Activated CD4-positive, alpha-beta T cell treated with anti-CD3 and anti-CD28 coated beads for 4 hours (primary cell): ENCODE measurements at places on chromosomes 6 and 20.
A peak's percentile ranks its signal among the peaks of the same experiment; 100 is the strongest.

DNA sequence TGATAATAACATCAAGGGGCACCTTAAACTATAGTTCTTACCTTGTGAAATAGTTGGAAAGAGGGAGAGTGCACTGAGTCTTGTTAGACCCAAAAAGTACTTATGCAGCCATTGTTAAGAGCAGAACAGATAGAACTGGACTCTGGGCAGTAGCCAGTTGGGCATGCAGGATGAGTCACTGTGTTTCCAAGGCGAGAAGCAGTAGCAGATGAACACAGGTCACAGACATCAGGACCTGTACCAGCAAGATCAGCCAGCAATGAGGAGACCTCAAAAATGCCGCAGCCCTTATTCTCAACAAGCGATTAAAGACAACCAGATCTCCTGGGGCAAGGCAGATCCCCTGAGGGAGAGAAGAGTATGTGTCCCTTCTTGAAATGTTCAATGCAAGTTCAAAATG, 79.0 kb downstream of the SAMD3 start:
- DNase-seq: no peak

- DNase-seq: no peak
Measured at GRCh38 chr6:78340755-78341154, 526.6 kb upstream of the IRAK1BP1 start.

GRCh38 chr6:9540534-9541126, 874.2 kb downstream of the TFAP2A start:
- no peak for DNase-seq

DNA sequence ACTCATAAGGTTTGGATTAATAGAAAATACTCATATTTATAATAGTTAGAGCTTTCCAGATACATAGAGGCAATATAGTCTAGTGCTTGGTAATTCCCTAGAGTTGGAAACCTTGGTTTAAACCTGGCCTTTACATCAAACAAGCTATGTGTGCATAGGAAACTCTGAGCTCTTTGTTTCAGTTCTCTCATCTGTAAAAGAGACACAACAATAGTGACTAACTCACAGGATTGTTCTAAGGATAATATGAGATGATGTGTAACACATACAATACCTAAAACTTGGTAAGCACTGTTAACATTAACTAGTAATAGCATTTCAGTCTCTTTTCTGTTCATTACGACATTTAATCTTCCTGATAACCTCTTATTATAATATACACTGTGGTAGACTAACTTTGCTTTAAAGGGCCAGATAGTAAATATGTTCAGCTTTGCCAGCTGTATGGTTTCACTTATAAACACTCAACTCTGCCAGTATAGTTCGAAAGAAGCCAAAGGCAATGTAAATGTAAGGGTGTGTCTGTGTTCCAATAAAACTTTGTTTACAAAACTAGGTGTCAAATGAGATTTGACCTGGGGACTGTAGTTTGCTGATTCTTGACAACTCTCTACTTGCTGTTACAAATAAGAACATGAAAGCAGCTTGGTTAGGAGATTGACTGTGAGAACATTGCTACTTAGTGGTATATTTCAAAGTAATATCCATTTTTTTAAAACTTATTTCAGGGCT, 370.6 kb upstream of the FLRT3 start:
- DNase-seq: no peak

- DNase-seq: no peak
Measured at GRCh38 chr6:13515912-13516311, 28.5 kb upstream of the GFOD1 start.

DNA sequence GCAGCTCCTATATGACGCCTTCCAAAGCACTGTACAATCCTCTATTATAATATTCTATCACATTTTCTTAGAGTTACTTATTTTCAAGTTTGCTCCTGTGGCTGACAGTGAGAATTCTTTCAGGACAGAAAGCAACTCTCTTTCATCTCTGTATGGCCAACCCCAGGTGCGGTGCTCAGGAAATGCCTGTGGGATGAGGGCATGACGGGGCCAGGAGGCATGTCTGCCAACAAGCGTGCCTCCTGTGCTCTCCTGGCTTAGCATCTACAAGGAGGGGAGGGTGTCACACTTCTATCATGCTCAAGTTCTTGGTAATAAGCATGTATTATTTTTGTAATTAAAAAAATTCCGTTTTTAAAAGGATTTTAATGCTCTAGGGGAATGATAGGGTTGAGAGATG, 11.4 kb downstream of the MRPL14 start:
- DNase-seq: no peak

DNA sequence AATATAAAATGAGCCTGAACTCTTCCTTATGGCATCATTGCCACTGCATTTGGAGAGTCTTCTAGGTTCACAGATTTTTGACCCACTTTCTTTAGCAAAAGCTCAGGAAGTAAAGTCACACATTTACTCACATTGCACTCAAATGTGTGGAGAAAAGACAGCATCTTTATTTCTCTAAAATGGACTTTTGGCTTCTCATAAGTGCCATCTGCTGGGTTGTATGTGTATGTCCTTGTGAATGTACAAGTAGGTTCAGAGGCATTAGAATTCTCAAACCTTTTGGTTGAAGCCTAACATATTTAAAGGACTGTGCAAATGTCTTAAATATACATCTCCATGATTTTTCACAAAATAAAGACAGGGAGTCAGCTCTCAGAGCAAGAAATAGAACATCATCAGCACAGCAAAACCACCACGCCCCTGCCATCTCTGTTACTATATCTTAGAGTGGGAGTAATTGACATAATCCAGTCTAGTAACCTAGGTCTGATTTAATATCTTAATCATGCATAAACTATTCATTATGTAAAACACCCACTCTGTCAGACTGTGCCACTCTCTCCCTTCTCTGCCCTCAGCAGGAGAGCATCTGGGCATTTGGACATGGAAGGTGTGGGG, 42.2 kb upstream of the SPTLC3 start:
- no peak for DNase-seq

DNA sequence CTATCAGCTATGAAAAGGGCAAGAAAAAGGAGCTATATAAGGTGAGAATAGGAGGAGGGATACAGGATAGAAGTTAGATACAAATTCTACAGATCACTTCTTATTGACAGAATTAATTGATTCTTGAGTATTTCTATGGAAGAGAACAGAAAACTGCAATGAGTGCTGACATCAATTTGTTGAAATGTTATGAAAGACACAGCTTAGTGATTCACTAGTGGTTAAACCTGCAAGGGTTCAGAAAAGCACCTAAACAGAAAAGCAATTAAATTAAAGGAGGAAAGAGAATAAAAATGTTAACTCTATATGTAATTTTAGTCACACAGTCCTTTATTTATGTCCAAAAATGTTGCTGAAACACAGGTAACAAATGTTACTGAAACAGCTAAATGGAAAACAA, 254.4 kb upstream of the RUNX2 start:
- DNase-seq: no peak

DNA sequence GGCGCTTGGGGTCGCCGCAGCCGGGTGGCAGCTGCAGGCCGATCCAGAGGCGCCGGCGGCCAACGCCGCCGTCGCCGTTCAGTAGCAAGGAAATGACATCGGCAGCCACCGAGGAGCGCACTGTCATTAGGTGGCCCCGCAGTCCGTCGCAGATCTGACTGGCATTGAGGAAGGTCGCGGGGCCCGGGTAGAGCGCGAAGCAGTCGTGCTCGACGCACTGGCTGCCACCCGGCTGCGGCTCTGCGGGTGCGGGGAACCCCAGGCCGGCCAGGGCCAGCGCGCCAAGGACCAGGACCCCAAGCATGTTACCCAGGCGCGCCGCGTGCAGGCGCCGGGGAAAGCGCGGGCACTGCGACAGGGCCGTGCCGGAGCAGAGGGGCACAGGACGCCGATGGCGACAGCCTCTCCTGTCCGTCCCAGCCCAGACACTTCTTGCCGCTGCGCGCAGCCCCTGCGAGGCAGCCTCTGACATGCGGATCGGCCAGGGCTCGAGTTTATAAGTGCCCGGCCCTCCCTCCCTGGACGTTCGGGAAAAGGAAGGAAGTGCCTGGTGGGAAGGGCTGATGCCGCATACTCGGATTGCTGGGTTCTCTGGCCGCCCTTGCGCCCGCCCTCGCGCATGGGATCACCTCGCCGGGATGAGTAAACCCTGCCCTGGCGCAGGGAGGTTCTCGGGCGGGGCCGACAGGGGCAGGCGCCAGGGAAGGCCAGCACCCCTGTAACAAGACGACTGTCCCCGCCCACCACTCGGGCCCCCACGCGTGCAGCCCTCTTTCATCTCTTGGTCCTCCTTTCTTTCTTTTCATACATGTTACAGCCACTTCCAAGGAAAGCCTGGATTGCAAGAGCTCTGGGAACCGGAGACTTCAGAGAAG, at the start of gene THBD:
Gene THBD (minus strand): TSS at position 472 of the 875 bp plus-strand sequence. CDS start 168 bp downstream, at position 304.
- no peak for DNase-seq

GRCh38 chr20:50297498-50298376, 107.1 kb downstream of the CEBPB start:
- no peak for DNase-seq

DNA sequence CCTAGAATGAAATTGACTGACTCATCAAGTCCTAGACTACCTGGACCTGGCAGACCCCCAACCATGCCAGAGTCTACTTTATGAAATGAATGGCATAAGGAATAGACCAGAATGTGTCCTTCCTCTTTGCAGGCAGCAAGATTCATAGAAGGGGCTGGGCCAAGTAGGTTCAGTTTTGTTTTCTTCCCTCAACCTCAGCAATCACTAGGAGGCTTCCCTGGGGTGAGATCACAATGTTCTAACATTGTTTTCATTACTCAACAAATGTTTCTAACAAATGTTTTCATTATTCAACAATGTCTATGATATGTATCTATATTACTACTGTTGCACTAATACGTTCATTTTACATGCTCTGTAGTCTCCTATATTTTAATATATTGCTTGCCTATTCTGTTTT, 8.4 kb upstream of the FAM162B start:
- DNase-seq: no peak

DNA sequence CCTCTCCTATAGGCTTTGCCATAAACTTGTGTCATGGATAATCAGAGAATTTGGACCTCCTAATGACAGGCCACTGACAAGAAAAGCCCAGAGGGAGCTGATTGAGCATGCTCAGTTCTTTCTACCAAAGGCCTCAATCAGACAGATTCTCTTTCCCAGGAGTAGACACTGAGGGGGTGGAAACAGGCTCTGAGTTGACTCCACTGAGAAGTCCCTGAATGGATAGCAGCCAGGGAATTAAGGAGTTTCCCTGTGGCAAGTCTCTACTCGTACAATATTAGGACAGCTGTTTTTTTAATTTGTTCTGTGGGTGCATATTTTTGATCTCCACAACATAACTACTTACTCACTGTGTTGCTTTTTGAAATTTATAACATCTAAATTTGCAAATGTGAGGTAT, 63.3 kb downstream of the SLC16A10 start:
- DNase-seq: no peak

DNA sequence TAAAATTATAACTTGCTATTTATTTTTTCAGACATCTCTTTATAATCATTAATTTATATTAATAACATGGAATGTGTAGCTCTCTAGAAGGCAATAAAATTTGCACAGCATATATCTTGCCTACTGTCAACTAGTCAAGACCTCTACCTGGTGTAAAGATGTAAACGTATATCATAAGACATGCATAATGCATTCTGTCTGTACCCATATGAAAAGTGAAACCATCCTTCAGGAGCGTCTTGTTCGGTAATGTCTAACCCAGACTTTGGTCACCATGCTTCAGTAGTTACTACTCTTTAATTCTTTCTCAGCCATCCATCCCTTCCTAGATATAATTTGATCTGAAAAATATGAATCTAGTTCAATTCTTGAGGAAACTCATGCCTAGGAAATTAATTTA, 21.0 kb downstream of the CEP43 start:
- DNase-seq: no peak

DNA sequence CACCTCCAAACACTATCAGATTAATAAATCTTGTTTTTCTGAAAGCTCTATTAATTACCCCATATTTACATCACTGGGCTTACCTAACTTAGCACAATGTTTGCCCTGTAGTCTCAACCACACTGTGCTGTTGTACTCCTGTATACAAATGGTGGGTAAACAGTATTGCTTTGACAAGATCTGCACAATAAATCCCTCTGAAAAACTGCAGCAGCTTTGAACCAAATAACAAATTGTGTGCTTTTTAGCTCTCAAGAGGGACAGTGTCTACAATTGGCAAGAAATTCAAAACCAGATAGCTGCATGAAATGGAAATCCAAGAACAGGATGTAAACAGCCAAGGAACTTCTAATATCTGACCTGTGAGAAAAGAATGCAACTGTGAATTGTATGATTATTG, 10.4 kb downstream of the KIF6 start:
- DNase-seq: no peak

GRCh38 chr20:17431621-17432364, 99.4 kb downstream of the BFSP1 start:
- DNase-seq: peak; percentile 22

- no peak for DNase-seq
Measured at GRCh38 chr6:15255481-15255880, 9.6 kb downstream of the JARID2 start.

DNA sequence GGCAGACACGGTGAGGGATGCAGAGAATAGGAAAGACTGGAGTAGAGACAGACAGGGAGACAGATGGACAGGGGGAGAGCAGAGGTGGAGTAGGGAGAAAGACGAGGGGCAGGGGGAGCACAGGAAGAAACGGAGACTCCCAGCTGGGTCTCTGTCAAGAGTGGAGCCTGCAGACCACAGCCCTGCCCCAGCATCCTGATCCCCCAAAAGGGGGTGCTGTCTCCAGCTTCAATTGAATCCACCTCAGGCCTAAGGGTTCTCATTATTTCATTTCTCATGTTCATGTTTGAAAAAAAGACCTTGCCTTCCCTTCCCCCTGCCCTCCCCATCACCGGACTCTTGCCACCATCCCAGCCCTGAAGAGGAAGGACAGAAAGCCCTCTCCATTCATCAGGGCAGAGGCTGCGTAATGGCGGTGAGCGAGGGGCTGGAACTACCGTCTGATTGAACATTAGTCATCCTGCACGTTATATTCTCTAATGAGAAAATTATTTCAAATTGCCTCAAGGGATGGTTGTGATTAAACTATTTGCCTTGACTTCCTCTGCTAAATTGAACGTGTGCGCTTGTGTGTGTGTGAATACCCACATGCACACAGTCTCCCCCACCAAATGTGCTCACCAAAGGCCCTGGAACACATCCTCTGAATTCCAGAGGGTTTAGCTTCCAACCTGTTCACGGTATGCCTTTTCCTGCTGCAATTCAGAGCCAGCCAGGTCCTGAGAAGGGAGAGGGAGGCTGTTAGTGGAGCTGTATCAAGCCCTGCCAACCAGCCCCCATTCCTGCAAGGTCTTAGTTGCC, 98.3 kb downstream of the CDC5L start:
- DNase-seq: no peak

GRCh38 chr6:128471907-128472306, 48.5 kb downstream of the PTPRK start:
- DNase-seq: no peak
